Brain pericyte (primary cell): ENCODE measurements at places on chromosomes 3 and 15.

DNA sequence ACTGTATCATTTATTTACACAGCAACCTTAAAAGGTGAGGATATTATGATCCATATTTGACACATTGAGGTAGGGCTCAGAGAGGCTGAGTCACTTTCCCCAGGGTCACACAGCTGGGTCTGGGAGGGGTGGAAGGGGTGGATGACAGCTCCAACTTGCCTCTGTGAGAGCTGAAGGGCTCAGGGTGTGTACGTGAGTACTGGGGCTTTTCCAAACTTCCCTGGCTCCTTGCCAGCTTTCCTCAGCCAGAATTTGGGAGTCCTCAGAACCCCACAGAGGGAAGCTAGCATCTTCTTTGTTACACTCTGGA lies 58.3 kb upstream of the SLC6A11 start:
- DNase-seq, result no peak

DNA sequence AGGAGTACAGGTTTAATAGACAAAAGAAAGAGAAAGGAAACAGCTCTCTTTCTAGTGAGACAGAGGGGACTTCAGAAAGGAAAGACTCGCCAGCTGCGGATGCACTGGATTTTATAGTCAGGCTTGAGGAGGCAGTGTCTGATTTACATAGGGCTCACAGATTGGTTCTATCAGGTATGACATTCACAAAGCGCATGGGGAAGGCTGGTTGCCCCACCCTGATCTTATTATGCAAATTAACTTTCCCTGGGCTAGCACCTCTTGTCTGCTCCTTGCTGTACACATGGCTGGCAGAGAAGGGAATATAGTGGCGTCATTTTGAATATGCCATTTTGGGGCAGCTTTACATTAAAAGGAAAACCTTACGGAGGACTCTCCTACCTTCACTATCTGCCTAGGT lies 938.4 kb upstream of the SEMA6D start:
- no peak for DNase-seq

- DNase-seq, result no peak
Measured at GRCh38 chr15:65027593-65027992, 1.8 kb downstream of the MTFMT start.

DNA sequence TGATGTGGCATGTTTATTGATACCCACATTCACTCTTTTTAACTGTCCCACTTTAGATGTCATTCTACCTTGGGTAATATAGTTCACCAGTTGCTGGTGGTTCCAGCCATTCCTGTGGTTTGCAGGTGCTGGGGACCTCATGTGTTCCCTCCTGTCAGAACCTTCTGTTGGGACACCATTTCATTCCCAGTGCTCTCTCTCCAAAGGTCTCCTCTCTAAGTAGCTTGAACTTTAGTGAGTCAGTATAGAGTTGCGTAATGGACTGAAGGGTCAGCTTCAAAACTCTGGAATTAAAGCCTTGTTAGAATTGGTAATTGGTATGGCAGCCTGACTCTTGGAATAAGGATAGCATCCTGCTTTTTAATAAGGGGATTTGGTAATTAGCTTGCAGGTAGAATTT lies 108.5 kb downstream of the PLCL2 start:
- DNase-seq, result no peak

GRCh38 chr3:138455801-138456716 lies 21.6 kb downstream of the ESYT3 start:
- DNase-seq, result no peak

DNA sequence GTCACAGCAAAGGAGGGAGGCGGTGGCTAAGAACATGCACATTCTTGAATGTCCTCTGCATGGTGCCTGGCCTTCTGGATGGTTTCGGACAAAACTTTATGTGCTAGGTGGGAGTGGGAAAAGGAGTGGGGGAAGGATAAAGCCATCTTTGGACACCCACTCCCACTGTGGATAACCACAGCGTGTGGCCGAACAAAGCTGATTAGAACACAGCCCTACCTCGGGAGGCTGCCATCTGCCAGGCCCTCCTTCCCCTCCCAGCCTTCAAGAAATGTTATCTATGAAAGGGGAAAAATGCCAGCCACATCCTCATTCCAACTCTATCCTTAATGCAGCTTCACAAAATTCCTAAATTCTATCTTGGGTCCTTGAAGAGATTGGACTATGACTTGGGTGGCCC lies 18.8 kb downstream of the AMOTL2 start:
- no peak for DNase-seq
